ENCODE measurements at places on chromosomes 2 and 18.

- DNase-seq: no peak
Observed at GRCh38 chr2:220198896-220199295, 571.5 kb downstream of the SLC4A3 start.

GRCh38 chr2:43111788-43112554, 114.4 kb downstream of the ZFP36L2 start:
- no peak for DNase-seq

- no peak for DNase-seq
Observed at GRCh38 chr18:39051013-39051412, 1485.4 kb upstream of the CELF4 start.

GRCh38 chr18:48975817-48976649, 25.3 kb upstream of the SMAD7 start:
- DNase-seq: peak; percentile 92

- DNase-seq: no peak
Observed at GRCh38 chr2:193505620-193506019, 1310.9 kb upstream of the TMEFF2 start.

DNA sequence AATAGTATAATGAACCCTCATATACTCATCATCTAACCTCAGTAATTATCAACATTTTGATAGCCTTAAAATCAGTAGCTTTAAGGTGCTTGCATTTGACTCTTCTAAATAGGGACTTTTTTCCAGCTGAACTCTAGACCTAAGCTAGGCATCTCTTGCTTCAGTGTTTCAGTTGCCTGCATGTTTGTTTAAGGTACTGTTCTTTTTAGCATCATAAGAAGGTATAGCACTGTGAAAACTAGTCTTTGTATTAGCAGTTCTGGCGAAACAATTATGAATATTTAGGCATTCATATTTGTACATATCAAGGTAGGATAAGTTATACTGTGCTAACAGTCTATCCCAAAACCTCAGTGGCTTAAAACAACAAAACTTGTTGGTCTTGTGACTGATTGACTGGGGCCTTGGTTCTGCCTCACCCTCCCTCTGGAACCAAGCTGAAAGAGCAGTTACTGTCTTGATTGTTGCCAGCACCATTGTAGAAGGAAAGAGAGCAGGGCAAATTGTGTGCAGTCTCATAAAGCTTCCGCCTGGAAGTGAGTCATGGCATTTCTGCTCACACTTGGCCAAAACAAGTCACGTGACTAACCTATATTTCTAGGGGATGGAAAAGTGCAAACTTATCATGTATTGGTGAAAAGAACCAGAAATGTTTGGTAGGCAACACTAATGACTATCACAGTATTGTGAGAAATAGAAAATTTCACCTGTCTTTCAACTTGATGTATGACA, 24.3 kb downstream of the GALNT1 start:
- no peak for DNase-seq

DNA sequence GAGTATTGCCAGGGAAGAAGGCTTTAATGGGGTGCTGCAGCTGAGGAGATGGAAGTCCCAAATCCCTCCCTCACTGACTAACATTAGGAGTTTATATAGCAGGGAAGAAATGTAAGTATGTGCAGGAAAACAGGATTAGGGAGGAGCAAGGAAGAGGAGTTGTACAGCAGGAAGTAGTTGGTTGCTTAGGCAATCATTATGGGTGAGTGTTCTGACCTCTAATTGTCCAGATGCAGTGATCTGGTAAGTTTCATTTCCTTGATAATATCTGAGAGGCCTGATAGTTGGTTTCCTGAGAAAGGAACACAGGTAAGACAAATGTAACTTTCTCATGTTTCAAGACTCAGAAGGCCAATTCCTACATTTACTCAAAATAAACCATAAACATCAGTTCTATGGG, 331.9 kb upstream of the GULP1 start:
- no peak for DNase-seq

DNA sequence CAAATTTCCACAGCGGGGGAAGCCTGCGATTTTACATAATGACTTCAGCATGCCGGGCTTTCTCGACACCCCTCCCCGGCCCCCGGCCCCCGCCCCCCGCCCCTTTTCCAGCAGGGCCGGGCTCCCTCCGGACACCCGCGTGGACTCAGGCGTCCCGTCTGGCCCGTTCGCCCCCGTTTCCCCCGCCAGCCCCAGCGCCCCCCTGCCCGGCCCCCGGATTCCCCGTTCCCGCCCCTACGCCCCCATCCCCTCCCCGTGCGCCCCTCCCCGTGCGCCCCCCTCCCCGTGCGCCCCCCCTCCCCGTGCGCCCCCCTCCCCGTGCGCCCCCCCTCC, 456 bp upstream of the NFATC1 start:
- no peak for DNase-seq

DNA sequence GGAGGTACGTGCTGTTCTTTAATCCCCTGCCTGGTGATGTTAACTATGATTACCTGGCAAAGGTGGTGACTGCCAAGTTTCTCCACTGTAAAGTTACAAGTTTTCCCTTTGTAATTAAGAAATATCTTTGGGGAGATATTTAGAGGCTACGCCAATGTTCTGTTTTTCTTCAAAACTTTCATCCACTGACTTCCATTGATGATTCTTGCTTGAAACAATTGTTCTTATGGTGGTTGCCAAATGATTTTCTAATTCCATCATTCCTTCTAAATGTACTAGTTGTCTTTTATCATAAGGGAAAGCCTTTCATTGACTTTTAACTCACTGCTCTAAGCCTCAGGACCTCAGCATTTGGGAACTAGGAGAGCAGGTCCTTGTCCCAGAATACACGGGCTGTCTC, 205.5 kb downstream of the SMAD7 start:
- DNase-seq: no peak

- DNase-seq: no peak
Observed at GRCh38 chr2:72291059-72291458, 143.4 kb upstream of the CYP26B1 start.

GRCh38 chr2:60872510-60872928, 8.9 kb upstream of the REL start:
- no peak for DNase-seq

DNA sequence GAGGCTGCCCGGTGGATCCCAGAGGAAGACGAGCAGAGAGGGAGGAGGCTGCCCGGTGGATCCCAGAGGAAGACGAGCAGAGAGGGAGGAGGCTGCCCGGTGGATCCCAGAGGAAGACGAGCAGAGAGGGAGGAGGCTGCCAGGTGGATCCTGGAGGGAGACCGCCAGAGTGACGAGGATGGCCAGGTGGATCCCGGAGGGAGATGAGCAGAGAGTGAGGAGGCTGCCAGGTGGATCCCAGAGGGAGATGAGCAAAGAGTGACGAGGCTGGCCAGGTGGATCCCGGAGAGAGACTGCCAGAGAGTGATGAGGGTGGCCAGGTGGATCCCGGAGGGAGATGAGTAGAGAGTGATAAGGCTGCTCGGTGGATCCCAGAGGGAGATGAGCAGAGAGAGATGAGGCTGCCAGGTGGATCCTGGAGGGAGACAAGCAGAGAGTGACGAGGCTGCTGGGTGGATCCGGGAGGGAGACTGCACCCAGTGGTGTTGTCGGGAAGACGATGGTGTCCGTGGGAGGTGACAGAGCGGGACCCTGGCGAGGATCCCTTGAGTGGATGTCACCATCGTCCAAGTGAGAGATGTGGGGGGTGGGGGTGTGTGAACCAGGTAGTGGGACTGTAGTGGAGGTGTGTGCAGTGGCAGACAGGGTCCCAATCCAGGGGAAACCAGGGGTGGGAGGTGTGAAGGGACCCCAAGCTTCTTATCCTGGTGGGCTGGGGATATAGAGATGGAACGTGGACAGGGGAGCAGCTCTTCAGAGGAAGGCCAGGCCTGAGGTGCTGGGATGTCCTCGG, 22.3 kb downstream of the DCDC2C start:
- DNase-seq: no peak

DNA sequence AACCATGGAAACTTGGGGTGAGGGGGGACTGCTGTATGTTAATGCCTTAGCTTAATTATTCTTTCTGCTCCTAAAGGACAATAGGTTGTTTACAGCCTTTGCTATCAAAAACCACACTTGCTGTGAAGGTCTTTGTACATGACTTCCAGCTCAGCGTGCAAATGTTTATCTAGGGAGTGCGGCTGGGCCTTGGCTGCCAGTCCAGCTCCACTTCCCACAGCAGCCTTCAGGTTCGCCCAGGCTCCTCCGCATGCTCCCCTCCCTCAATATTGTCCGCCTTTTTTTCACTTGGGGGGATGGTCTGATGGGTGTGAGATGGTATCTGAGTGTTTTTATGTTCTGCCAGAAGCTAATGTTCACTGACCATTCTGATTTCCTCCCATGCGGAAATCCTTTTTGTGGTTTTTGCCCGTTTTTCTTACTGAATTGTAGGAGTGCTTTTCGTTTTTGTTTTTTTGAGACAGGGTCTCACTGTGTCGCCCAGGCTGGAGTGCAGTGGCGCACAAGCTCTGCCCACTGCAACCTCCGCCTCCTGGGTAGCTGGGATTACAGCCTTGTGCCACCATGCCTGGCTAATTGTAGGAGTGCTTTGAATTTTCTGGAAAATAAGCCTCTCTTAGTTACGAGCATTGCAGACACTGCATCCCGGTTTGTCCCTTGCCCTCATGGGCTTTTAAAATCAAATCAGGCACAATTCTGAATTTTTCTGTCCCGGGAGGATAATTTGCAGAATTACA, 28.8 kb downstream of the SH3BP4 start:
- DNase-seq: no peak

DNA sequence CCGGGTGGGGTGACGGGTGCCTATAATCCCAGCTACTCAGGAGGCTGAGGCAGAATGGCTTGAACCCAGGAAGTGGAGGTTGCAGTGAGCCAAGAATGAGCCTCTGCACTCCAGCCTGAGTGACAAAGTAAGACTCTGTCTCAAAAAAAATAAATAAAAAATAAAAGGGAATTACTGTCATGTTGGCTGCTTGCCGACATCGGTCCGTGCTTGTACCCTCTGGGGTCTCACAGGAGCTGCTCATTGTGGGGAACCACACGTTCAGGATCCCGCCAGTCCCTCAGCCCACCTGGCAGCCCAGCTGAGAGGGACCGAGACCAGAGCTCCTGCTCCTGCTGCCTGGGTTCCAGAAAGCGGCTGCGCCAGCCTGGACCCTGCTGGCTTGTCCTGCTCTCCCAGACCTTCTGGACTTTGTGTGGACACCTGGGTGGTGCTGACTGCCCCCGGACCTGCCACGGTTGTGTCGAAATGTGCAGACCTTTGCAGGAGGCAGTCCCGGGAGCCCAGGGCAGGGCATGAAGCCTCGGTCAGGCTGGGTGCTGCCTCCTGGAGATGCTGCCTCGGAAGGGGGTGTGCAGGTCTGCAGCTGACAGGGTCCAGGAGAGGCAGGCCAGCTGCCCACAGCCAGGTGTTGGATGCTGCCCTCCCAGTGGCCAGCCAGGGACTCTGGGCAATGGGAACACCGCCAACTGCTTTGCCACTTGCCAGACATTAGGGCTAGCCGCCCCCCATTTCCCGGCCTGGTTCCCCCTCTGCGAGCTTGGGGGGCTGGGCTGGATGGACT, 16.4 kb downstream of the KLF11 start:
- no peak for DNase-seq

DNA sequence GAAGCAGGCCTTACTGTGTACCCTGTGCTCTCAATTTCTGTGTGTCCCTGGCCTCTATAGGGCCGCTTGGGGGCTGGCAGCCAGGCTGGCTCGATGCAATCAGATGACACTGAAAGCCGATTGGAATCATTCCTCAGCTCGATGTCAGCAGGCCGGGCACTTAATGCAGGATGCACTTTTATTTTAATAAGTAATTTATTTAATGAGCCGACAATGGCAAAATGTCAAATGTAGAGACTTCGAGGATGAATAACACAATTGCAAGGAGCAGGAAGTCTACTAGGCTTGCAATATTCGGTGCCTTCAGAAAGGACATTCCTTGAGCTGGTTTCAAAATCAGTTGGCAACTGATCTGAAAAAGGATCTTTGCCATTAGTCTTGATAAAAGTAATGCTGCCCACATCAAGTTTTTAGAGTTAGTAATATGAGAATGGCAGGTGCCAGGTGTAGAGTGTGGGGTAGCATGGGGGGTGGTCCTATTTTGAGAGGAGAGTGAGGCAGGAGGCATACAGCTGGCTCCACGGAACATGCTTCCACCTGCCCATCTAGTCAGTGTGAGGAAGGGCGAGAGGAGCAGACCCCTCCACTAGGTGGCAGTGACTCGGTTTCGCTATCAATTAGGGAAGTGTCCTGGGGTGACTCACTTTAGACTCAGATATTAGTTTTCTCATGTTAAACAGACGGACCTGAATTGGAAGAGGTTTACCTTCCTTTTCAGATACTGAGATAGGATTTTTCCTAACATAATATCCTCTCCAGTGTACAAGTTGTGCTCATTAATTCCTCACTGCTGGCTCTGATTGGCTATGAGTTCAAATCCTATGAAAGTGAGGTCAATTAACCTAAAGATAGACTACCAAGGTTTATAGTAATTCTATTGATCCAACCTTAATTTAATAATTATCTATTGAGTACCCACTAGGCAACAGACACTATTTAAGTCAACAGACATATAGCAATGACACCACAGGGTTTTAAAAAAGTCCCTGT, 80.9 kb downstream of the NABP1 start:
- peak; percentile 62 for DNase-seq

- DNase-seq: no peak
Observed at GRCh38 chr2:46521215-46521683, 41.9 kb downstream of the TMEM247 start.

GRCh38 chr2:173705656-173706055, 259.5 kb downstream of the SP3 start:
- no peak for DNase-seq

DNA sequence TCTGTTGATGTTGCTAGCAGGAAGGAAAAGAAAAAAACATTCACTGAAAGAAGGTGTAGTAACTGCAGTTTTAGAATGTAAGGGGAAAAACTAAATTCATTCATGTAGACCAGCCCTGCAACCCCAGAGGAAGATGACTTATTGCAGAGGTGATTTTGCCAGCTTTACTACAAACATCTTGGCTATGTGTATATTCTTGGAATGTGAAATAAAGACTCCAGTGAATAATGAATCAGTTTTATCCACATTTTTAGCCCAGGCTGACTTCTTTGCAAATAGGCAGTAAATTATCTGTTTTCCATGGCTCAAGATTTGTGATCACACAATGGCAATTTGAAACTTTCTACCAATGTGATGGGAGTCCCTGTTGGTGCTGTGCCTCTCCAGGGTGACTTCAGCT, 206.1 kb upstream of the SETBP1 start:
- DNase-seq: no peak

DNA sequence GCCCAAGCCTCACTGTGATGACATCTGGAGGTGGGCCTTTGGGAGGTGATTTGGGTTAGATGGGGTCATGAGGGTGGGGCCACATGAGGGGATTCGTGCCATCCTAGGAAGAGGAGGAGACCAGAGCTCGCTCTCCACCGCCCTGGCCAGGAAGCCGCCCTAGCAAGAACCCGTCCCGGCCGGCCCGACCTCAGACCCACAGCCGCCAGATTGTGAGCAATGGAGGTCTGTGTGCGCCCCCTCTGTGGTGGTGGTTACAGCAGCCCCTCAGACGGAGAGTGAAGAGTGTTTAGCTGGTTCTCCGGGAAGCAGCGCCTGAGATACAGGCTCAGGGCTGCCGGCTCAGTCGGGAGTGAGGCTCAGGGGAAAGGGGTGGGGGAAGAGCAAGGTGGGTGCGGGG, 83.3 kb downstream of the RTP5 start:
- no peak for DNase-seq

DNA sequence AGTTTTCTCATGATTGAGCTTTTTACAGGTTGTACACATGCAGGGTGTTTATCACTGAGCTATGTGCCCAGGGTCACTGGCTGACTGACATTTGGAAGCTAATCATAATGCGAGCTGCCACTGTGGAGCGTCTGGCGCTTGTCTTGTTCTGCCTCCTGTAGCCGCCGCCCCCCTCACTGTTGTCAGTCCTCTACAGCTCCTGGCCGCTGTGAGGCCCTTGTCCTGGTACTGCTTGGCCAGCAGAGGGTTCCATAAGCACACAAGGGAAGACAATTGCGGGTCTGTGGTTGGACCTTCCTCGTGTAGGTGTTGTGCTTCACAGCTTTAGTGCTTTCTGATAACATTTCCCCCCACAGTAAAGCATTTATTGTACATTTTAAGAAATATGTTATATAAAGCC, 105.6 kb upstream of the LDLRAD4 start:
- DNase-seq: no peak
